AG09319 (cell line): ENCODE measurements at places on chromosomes 7 and 10.

DNA sequence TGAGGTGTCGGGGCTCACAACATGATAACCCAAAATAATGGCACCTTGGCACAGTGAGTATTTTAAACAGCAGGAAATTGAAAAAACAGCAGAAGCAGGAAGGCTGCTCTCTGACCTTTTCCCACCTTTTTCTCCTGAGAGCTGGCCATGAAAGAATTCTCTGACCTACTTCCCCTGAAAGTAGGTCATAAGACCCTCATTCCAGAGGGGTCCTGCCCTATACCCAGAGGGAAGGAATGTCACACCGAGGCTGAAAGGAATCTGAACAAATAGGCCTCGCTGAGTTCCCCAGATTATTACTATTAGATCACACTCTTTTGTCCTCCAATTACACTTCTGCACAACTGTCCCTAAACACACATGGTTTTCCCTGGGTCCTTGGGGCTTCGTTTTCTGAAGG is 18.8 kb downstream of the CPVL start:
- DNase-seq: no peak

GRCh38 chr10:77613476-77614130 is 24.0 kb downstream of the KCNMA1 start:
- no peak for DNase-seq

DNA sequence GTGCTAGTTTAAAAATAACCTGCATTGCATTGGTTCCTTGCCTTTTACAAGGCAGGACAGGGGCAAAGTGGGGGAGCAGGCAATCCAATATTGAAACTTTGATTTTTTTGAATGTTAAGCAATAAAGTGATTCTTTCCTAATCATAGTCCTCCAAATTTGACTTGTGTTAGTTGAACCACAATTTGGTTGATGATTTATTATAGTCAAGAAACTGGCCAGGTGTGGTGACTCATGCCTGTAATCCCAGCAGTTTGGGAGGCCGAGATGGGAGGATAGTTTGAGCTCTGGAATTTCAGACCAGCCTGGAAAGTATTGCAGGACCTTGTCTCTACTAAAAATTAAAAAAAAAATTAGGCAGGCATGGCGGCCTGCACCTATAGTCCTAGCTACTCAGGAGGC is 27.9 kb upstream of the ABLIM1 start:
- DNase-seq: no peak

DNA sequence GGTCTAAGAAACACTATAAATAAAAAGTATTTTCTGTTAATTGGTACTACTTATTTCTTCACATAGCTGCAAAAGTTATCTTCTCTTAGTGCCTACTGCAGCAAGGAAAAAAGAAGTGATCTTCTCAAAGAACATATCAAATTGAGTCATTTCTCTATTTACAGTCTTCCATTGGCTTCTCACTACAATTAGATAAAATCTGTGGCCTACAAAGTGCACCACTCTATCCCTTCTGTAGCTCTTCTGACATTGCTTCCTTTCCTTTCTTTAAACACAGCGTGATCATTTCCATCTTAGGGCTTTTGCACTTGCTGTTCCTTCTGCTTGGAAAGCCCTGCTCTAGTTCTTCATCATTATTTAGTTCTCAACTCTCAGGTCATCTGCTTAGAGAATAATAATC is 44.7 kb downstream of the MXI1 start:
- no peak for DNase-seq

GRCh38 chr7:102201576-102201975 is 85.1 kb upstream of the SH2B2 start:
- no peak for DNase-seq

DNA sequence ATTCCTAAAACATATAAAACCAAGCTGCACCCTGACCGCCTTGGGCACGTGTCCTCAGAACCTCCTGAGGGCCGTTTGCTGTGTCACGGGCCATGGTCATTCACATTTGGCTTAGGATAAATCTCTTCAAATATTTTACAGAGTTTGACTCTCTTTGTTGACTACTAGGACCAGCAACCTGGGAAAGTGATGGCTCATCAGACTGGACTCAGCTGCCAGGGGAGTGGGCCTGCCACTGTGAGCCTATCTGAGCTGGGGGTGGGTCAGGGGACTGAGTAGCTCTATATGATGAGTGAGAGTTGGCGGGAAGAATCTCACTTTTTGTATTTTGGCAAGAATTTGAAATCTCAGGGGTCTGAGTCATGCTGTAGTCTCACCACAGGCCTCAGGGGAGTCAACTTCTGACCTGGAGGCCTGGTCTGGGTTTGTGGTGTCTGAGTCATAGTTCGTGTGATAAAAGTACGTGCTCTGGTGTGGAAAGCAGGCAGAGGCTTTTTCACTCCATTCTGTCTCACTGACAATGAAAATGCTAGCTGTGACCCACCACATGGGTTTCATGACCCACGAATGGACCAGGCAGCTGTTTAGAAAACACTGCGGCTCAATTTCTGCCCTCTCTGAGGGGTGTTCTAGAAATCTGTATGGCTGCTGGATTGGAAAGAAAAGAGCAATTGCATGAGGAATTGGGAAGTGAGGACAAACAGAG is 4.2 kb upstream of the UPP1 start:
- DNase-seq: peak; percentile 93

- DNase-seq: no peak
Observed at GRCh38 chr7:1024876-1025742, 19.2 kb upstream of the GPR146 start.

DNA sequence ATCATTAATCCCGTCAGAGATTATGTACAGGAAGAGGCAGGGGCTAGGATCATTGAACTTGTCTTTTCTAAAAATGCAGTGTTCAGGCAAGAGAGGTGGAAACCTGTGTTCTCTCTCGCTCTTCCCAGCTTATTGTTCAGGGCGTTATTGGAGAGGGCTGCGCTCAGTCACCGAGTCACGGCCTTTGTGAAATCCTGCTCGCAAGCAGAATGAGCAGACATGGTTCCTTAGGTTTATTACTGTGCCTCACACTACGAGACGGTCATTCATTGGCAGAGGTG is 631 bp upstream of the PRKRIP1 start:
- DNase-seq: no peak

- DNase-seq: no peak
Observed at GRCh38 chr10:65911151-65911835, 1014.5 kb upstream of the LRRTM3 start.

- no peak for DNase-seq
Observed at GRCh38 chr7:148927123-148928045, 43.3 kb upstream of the EZH2 start.

DNA sequence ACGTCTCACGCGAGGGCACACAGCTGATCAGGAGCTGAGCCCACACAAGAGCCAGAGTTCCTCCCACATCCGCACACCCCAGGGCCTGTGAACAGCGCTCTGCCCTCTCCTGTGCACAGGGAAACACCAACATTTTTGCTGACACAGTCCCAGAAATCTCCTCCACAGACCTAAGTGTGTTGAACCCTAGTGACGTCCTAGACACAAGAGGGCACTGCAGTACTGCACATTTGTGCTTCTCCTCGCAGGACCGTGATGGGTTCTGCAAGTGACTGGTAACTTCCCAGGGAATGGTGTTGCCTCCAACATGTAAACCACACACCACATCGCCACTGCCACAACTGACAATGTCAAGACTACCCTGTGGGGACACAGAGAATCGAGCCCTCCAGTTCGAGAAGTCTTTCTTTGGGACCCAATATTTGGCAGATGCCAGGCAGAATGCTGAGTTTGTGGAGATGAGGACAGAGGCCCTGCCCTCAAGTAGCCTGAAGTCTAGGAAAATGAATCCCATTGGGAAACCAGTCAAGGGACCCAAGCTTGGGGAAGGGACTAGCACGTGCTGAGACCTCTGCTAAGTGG is 170.3 kb downstream of the PAXIP1 start:
- no peak for DNase-seq

DNA sequence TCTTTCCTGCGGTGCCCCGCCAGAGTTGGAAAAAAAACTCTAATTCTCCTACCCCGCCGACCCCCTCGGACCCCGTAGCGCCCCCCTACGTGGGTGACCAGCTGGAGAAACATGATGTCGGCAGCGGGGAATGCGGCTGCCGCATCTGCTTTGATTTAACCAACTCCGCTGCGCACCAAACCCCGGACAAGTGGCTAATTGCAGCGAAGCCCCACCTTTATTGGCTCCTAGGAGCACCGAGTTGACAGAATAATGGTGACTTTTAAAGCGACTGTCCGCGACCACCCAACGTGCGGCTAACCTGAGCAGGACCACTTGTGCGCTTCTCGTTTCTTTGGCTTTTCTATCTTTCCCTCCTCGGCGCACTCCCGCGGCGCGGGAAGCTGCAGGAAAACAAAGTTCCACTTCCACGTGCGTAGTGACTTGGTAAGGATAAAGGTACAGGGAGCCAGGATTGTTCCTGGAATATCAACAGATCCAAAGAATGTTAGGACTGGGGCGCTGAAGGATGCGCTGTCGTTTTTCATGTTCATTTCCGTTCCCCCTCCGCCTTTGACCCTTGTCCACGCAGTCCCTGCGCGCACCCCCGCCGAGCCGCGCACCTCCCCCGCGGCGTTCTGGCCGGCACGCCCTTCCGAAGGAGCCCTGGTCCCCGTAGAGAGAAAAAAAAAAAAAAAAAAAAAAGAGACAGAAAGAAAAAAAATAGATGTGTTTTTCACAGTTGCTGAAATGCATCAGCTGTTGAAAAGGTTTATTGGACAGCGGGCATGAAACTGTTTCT is 1.4 kb downstream of the WNT16 start:
- no peak for DNase-seq

DNA sequence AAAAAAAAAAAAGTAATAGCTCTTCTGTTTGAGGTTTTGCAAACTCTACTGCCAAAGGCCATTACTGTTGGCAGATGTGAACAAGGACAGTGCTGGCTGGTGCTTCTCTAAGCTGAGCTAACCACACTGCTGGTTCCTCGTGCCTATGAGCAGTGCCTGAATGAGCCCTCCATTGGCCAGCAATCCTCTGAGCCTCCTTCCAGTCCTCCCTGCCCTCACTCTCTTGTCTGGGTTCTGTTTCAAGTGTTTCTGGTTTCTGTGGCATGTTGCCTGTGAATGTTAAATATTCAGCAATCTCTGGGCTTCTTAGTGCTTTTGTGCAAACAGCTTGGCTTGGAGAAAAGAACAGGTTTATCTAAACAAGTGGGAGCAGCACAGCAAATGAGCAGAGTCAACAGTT is 161.3 kb upstream of the AUTS2 start:
- DNase-seq: no peak

DNA sequence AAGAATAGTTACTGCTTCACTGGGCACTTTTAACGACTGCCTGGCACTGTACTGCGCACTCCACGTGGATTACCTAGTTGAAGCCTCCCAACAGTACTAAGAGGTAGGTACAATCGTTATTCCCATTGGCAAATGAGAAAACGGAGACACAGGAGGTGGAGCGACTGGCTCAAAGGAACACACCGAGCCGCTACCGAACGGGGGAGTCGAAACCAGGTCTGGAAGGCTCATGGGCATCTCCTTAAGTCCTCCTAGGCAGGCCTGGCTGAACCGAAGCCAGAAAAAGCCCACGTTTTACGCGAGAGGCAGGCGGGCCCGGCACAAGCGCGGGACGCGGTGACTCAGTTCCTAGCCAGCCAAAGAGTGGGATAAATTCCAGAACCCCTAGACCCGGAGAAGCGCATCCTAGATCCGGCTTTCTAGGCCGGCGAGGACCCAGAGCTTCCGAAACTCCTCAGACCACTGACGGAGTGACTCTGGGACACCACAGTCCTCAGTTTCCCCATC is 472 bp downstream of the PDAP1 start:
- peak; percentile 40 for DNase-seq

DNA sequence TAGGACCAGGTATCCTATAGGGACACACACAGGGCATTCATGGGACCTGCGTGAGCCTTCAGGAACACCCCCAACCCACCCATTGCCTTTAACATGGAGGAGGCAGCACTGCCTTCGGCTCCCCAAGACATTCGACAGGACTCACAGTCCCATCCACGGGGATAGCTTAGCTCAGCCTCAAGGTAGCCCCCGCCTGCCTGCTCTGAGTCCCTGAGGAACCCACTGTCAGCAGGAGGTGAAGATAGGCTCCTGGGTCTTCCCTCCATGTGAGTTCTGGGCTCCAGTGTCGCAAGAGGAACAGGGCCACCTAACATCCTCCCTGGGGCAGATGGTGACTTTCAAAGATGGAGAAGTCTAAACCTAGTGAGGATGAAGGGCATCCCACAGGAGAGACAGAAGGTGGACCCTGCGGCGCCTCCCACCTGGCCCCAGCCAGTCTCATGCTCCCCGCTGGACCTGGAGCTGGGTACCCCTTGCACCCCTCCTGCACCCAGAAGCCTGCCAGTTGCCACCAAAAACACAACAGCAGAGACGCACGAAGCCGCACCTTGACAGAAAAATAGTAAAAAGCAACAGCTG is 4.9 kb upstream of the ADIRF start:
- DNase-seq: no peak

DNA sequence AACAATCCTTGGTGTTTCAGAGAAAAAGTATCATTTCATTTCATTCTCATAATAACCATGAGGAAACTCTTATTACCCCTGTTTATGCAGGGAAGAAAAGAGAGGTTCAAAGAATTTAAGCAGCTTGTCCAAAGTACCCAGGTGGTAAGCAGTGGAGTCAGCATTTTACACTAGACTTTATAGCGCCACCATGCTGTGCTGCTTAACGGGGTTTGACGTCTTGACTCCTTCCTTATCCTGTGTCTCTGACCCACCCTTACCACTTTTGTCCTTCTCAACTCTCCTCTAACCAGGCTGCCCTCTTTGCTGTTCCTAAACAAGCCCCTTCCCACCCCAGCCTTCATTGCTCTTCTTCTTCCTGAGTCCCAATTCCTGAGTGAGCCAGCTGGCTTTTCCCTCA is 117.0 kb upstream of the AHR start:
- DNase-seq: no peak

GRCh38 chr7:140920745-140921144 is 4.0 kb downstream of the BRAF start:
- no peak for DNase-seq

GRCh38 chr7:18040196-18040595 is 12.6 kb upstream of the PRPS1L1 start:
- no peak for DNase-seq

- peak; percentile 76 for DNase-seq
Observed at GRCh38 chr10:101041252-101041761, 10.3 kb downstream of the SFXN3 start.

DNA sequence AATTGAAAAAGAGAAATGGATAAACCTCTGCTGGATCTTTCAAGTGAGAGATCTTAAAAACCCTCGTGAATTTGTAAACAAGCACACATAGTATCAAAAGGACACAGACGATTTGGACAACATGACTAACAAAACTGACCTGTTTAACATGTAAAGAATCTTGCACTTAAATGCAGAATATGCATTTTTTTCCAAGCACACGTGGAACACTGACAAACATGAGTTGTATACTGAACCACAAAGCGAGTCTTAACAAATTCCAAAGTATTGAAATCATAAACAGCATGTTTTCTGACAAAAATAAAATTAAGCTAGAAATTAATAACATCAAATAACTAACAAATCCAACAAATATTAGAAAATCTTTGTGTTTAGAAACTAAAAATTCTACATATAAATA is 65.0 kb upstream of the ZNF746 start:
- DNase-seq: no peak

- peak; percentile 98 for DNase-seq
Observed at GRCh38 chr7:30750683-30751650, 968 bp upstream of the INMT start.

- DNase-seq: no peak
Observed at GRCh38 chr7:116630357-116630756, 41.6 kb upstream of the MET start.
